Heart right ventricle (tissue), 16 donors: ENCODE measurements at places on chromosomes 7 and 10.

- no peak for DNase-seq
Observed at GRCh38 chr10:62635127-62635526, 169.4 kb upstream of the ADO start.

DNA sequence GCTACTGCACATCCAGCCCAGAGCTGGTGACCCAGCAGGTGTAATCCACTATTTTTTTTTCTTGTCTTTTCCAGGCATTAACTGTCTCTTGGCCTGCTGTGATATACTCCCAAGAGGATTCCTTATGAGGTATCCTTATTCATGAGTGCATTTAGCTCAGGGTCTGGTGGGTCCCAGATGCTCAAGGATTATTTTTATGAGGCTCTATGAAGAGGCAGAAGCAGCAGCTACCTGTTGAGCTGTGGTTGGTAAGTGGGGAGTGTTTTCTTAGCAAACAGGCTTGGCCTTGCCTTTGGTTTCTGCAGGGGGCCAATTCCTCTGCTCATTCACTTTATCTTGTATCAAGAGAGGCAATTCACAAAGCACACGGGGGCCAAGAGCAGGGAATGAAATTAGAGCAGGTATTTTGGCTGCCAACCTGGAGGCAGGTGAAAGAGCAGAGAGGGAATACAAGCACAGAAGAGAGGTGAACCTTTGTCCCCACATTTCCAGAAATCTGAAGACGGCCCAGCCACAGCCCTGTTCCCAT lies 221.6 kb downstream of the TMEM178B start:
- no peak for DNase-seq

- DNase-seq, result no peak
Observed at GRCh38 chr7:16813232-16813616, 8.4 kb upstream of the AGR2 start.

DNA sequence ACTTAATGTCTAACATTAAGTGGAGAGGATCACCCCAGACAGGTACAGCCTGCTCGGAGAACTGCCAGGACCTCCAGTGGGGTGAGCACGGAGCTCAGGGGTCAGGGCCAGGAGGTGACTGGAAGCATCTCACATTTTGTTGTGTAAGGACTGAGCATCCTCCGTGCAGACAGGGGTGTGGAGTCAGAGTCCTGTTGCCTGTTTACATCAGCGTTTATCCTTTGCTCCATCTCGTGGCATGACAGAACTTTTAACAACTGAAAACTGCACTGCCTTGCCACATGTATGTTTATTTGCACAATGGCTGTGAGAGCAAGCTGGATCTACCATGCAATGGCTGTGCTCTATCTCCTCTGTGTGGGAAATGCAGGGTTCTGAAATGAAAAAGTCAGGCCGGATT lies 175.4 kb upstream of the AKR1E2 start:
- no peak for DNase-seq

DNA sequence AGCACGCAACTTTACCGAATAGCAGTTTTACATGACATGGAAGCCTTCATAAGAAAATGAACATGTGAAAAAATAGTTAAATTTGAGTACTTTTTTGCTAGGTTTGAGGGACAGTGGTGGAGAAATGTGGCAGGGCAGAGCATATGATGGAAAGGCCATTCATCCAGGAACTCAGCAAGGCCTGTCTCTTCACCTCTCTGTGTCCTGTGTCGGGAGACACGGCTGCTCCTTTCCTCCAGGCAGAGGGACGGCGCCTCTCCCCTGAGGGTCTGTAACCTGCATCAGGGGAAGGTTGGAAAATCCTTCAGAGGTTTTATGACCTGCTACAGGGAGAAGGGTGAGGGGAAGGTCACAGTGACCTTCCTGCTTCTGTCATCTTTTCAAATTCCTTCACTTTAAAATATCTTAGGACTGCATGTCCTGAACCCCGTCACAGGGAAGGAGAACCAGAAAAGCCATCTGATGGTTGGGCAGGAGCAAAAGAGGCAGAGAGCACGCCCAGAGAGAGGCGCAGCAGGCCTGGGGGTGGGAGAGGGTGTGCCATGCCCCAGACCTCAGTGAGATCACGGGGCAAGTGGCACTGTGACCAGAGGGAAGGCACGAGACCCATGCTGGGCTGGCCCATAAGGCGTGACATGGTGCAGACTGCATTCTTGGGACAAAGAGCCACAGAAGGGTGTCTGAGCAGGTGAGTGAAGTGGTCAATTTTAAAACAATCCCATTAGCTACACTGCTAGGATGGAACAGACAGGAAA lies 44.0 kb downstream of the GSDME start:
- no peak for DNase-seq

DNA sequence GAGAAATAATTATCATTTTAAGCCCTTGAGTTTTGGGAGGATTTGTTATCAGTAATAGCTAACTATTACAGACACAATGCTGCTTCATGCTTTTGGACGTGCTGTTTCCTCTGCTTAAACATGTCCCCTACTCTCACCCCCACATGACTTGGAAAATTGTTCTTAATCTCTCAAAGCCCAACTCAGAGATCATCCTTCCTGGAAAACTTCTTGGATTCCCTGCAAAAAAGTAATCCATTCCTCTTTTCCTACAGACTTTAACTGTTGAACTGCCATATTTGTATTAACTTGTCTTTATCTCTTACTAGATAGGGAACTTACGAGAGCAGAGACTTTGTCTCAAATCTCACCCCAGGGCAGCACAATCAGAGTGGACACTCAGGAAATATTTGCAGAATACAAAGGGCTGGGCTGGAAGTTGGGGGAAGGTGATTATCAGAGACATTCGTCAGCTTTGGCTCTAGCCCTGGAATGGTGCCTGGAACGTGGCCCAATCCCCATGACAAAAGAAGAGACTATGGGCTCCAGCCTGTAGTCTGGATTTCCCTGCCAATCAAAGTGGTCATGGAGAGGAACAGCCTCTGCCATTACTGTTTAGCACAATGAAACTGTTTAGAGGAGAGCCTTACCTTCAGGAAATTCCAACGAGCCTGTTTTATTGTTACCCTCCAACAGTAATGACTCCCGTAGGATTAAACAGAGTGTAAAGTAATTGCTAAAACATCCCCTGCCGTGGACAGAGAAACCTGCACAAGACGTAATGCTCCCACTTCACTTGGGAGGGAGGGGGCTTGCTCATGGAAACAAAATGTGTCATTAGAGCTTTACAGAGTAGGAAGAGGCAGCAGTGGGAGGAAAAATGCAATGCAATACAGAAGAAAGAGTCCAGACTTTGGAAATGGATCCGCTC lies 140.4 kb upstream of the AUTS2 start:
- peak; percentile 68 for DNase-seq

DNA sequence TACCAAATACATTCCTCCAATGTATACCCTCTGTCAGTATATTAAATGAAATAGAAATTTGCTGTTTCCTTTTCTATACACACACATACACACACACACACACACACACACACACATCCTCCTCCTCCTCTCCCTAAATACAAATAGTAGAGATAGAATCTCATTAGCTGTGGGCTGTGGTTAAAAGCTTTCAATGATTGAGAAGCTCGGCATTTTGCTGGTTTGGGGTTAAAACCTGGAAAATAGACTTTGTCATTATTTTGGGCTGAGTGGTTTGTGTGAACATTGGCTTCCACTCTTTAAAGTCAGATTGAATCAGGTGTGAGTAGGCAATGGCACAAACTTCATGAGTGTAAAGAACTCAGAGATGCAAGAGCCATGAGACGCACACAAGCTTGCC lies 596.0 kb downstream of the XPNPEP1 start:
- no peak for DNase-seq

DNA sequence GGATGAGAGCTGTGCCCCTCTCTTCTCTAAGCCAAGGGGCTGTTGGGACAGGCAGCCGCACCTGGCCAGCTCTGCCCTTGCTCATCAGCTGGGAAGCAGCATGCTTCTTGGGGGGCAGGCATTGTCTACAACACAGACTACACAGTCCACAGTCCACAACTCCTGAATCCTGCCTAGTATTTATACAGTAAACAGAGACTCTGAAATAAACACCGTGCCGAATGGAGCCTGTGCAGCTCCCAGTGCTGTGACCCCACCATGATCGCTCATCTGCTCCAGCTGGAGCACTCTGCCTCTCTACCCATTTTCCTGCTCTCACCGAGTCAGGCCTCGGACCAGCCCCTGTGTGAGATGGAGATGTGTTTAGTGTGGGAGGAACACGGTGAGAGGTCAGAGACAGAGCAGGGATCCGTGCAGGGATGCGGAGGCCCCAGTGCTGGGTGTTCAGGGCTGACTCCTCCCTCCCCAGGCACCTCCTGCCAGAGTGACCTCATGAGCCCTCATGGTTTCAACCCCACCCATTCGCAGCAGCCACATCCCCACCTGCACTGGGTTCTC lies 608.0 kb downstream of the DNAJB6 start:
- DNase-seq, result no peak

GRCh38 chr10:59881640-59882039 lies 24.7 kb downstream of the CCDC6 start:
- no peak for DNase-seq

GRCh38 chr7:158461824-158462223 lies 125.8 kb downstream of the PTPRN2 start:
- no peak for DNase-seq

GRCh38 chr7:115679976-115680375 lies 350.6 kb downstream of the TFEC start:
- DNase-seq, result no peak

DNA sequence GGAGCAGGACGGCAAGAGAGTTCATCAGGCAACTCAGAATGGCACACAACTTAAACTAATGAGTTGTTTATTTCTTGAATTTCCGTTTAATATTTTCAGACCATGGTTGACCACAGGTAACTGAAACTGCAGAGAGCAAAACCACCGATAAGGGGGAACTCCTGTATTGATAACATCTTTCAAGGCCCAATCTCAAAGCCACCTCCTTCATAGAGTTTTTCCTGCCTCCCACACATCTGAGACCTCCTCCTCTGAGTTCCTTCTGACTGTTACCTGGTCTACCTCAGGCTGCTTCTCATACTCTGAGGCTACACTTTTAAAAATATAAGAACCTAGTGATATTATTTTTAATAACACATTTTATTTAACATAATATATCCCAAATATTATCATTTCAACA lies 341.5 kb upstream of the NPVF start:
- no peak for DNase-seq

DNA sequence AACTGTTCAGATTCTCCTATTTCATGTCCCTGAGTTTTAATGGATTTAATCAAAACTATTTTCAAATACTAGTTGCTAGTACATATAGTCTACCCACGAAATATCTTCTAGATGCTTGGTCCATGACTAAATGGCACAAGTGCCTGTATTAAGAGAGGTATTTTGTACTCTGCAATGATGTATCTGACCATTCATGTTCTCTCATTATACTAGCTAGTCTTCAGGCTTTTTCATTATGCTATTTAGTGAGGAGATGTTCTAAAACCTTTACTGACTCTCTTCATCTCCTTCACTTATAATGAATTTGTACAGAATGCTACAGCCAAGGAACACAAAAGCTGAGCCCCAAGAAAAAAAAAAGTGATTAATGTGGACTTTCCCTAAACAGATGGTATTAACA lies 222.5 kb downstream of the AHR start:
- DNase-seq, result no peak

DNA sequence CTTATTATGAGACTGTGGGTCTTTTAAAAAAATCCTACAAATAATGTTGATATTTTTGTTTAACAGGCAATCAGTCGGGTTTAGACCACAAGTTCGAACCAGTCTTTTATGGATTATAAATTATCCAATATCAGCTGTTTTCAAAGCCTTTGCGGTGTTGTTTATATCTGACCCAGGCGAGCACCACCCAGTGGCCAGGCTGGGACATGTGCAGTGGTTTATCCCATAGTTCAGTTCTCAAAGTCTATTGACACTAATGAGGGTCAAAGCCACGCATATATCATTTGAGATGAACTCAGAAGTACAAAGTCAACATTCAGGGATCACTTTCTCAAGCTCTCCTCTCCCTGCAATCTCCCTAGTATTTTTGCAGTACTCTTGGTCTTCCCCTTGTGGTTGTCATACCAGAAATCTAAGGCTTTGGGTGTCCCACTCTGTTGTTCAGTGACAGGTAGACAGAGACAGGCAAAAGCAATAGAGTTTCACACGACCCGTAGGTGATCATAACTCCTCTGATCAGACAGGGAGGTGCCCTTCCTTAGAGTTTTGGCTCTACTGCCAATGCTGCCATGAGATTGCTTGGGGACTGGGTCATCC lies 117.4 kb upstream of the POM121L12 start:
- DNase-seq, result no peak

- no peak for DNase-seq
Observed at GRCh38 chr7:157670490-157671357, 333.9 kb downstream of the DNAJB6 start.

- no peak for DNase-seq
Observed at GRCh38 chr7:85396676-85397075, 209.8 kb upstream of the SEMA3D start.

DNA sequence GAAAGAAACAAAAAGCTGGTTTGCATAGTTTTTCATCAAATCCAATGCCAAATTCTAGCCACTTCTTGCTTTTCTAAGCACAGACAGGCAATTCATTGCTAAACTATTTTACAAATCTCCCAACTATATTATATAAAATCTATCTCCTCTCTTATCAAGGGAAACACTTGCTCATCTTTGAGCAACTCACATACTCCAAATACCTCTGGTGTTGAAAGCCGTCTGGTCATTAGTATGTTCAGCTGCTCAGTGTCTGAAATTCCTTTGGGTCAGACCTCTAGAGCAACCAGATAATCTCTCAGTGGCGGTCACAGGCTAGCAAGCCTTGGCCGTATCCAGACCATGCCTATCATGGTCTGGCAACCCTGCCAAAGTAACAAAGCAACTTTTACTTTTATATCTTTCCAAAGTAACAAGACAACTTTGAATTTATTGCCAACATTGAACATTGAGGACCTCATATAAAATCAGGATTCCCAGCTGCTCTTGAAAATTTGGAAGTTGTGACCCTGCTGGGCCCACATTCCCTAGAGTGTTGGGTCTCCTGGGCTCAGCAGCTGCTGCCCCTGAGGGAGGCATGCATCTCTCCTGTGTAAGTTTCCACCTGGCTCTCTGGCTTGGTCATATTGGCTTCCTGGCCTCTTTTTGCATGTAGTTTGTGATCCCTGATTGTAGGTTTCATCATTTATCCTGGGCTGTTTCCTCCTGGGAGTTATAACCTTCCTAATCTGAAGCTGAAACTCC lies 56.8 kb upstream of the LANCL2 start:
- DNase-seq, result peak; percentile 20

DNA sequence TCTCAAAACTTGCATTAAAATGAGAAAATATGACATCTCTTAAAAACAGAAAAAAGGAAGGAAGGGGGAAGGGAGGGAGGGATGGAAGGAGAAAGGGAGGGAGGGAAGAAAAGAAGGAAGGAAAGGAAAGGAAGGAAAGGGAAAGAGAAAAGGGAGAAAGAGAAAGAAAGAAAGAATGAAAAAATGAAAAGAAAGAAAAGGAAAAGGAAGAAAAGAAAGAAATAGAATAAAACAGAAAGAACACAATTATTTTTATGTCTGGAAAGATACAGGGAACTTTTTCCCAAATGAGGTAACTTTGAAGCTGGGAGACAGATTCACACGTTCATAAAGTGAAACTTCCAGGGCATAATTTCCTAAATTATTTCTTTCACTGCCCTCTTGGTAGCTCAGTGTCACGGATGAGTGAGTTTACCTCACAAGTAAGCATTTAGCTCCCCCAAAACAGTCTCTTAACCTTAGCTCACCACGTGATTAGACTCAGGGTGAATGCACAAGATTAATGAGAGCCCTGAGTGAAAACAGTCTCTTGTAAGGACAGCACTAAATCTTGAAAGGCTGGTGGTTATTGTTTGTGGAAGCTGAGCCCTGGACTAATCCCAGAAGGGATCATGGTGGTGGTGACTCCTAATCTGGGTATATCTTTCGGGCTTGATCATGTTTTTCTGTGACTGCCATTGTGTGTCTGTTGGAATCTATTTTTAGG lies 74.1 kb upstream of the HDAC9 start:
- no peak for DNase-seq
